ENCODE measurements at places on chromosomes 1 and 21.

DNA sequence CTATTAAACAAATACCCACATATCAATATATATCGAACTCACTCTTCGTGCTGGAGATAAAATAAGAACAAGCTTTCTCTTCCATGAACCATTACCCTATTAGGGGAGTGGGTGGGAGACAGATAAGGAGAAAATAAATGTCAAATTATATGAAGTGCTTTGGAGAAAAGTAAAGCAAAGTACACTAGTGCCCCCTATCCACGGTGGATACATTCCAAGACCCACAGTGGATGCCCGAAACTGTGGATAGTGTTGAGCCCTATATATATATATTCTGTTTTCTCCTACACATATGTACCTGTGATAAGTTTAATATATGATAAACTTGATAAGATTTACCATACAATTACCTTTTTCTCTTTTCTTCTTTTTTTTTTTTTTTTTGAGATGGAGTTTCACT lies 54.6 kb downstream of the FH start:
- no peak for DNase-seq

- no peak for DNase-seq
Observed at GRCh38 chr1:186875896-186876835, 47.4 kb downstream of the PLA2G4A start.

DNA sequence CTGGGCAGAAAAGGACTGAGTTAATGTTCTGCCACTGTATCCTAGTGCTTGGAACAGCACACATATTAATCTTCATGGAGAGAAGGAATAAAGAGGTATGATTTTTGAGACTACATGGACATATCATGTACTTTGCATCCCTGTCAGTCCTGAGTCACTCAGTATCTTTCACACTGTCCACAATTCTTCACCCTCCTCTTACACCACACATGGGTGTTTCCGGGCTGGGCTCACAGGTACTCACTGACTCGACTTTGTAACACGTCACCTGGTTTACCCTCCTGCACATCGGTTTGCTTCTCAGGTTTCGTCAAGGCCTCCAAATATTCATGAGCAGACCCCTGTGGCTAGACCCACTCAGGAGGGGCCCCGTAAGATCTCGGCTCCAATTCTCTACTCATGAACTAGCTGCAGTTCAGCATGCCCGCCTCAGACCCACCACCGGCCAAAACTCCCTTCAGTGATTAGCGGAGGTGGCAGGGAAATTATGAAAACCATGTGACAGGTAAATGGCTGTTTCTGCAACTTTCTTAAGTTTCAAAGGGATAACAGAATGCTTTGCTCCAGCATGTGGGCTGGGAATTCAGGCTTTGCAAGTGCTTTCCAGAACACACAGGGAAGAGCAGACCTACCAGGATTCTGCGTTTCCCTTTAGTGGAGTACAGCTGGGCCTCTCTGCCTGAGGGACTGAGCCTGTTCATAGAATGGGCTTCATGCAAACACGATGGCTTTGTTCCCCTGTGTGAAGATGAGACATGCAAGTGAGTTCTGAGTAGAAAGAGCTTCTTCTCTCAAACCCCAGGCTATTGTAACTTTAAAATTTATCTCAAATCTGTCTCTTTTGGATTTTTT lies 31.3 kb upstream of the TRABD2B start:
- DNase-seq, result no peak

DNA sequence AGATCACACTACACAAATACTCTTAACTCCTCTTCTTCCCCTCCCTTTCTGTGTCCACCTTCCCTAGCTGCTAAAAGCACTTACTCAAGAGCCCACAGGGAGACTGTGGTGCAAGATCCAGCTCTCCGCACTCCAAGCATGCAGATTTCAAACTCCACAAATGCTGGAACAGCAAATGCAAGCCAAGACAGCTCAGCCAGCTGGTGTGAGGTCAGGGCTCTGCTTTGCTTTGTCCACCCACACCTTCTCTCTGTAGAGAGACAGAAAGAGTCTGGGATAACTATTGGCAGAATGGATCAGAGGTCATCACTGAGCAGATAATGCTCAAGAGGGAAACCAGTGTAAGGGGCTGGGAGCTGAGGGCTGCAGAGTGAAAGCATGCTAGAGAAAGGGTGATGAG lies 45.2 kb upstream of the DPT start:
- peak; percentile 17 for DNase-seq

DNA sequence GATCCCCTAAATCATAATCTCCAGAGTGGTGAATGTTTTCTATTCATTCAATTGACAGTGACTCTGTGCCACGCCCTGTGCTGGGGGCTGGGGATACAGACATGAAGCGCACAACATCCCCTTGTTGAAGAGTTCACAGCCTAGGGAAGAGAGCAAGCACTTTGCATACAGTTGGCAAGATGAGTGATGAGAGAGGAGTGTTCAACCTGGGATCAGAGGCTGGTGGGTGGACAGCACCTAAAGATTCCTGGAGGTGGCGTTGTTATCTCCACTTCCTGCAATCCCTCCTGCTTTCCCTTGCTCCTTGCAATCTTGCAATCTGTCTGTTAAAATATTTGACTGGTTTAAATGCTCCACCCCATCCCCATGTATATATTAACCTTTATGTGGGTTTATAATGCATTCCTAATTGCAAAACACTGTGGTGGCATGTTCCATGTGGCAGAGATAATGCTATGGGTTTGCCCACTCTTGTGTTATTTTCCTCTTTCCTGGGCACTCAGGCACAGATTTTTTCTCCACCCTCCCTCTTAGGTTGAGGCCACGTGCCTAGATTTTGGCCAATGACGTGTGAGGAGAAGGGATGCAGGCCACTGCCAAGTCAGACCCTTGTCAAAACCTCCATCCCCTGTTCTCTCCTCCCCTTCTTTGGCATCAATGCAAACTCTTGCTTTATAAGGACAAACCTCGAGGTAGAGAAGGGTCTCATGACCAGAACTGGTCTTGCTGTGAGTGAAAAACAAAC lies 36.2 kb upstream of the GADD45A start:
- no peak for DNase-seq

DNA sequence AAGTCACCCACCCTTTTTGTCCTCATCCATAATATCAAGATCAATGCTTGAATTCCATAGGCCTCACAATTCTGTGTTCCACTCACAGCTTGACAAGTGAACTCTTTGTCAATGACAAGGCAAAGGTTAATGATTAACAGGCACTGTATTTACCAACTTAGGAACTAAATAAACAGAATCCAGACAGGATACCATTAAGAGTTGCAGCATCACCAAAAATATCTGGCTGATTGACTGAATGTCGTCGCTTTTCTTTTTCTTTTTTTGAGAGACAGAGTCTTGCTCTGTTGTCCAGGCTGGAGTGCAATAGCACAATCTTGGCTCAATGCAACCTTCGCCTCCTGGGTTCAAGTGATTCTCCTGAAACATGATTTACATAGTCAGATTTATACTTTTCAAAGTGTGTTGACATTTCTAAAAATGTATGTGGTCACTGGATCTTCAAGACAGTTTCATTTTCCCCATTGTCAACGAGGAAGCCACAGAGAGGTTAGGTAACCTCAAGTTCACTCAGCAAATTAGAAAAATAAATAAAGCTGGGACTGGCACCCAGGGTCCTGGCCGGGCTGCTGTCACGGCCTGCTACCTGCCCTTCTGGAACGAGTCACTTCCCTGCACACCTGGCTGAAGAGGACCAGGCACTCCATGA lies 81.0 kb downstream of the PDE9A start:
- no peak for DNase-seq

- peak; percentile 48 for DNase-seq
Observed at GRCh38 chr1:164610538-164611222, 51.7 kb downstream of the PBX1 start.

- no peak for DNase-seq
Observed at GRCh38 chr1:221761354-221762002, 19.6 kb upstream of the DUSP10 start.

- DNase-seq, result no peak
Observed at GRCh38 chr1:194341587-194341986, 1155.2 kb upstream of the B3GALT2 start.

DNA sequence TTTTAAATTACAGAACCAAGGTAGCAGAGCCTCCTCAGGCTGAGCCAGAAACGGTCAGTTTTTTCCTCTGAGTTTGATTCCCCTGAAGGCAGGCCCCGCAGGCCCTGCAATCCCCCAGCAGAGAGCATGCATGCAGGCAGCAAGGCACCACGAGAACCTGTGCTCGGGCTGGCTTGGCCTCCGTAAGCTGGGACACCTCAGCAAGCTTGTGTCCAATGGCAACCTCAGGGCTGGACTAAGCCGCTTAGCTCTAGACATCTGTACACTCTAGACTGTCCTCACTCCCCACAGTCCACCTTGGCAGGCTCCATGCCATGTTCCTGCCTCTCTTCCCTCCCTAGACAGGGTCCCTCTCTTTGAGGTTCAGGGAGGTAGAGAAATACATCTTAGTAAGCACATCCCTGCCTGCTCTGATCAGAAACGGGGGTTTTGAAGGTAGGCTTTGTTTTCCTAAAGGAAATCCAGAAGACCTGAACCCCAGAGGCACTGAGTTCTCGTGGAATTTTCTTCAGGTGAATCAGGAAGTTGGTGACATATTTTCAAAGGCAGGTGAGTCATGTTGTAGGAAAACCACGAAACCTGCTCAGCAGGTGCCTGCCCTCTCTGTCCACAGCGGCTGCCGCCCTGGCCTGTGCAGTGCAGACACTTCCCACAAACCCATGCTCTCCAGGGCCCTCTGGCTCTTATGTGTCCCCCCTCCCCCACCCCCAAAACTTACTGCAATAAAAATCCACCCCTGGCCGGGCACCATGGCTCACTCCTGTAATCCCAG lies 7.0 kb downstream of the TMEM63A start:
- DNase-seq, result no peak

DNA sequence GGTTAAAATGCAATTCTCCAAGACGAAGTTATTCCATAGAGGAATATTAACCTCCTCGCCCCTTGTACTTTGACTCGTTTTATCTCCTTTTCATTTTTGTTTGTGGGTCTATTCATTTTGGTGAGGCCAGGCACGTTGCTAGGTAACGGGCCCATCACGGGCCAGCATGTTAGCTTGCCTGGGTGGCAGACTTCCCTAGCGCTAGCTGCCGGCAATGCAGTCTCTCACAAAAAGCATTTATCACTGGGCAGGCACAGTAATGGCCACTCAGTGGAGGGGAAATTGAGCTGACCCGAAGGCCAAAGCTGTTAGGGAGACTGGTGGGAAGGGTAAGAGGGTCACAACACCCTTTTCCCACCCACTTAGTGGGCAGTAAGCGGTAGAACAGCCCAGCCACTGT lies 234.4 kb upstream of the FOXD3 start:
- peak; percentile 74 for DNase-seq

DNA sequence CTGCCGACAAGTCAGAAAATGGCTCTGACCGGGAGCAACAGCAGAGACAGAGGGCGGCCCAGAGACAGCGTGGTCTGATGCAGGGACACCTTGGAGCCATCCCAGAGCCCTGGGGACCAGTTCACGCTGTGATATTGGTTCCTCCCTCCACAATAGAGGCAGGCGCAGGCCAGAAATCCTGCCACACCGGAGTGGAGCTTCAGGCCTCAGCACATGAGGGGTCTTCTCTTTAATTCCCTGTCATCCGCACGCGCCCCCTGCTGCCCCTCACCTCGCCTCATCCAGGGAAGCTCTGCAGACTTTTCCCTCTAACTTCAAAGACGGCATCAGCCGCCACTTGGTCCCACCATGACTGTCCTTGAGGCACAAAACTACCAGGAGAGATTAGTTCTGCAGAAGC lies 75.5 kb upstream of the ANGPTL1 start:
- DNase-seq, result no peak

GRCh38 chr1:94273111-94273510 lies 35.7 kb upstream of the ARHGAP29 start:
- no peak for DNase-seq

GRCh38 chr1:192766009-192766625 lies 42.7 kb upstream of the RGS2 start:
- no peak for DNase-seq

DNA sequence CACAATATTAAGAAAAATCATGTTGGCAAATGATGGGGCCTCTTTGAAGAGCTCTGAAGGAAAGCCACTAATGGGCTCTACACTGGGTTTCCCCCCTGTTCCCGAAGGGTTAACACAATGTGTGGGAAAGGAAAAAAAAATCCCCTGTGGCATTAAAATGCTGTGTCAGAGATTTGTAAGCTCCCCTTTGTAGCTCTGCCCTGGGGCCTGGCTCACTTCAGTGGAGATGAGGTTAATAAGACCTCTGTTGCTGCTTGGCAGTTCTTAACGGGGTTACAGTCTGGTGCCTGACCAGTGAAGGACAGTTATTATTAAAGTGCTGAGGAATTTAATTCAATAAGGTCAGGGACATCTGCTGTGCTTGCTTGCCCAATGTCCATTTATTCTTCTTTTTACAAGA lies 129.7 kb upstream of the UBE2U start:
- peak; percentile 60 for DNase-seq

DNA sequence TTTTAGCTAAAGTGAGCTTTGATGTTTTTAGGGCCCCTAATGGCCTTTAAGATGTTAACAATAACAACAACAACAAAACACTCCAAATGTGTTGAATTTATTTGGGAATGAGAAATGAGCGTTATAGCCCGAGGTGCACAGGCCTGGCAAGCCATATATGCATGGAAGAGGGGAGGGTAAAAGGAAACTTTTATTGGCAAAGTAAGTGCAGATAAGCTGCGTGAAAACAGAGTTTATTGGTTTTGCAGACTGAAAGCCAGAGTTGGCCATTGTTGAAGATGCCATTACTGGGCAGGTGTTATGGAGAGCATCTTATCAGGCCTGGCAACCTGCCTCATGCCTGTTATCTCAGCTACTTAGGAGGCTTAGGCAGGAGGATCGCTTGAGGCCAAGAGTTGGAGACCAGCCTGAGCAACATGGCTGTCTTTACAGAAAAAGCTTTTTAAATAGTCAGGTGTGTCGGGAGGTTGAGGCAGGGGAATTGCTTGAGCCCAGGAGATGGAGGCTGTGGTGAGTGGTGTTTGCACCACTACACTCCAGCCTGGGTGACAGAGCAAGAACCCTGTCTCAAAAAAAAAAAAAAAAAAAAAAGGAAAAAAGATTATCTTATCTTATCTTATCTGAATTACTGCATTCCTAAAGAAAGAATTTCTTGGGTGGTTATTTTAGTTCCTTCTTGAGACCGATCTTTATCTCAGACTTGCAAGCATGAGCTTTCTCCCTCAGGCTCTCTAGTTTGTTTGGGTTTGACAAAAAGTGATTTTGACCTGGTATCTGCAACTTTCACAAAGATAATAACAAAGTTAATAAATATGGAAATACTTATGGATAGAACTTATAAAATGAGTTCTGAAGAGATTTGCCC lies 1.7 kb downstream of the PATJ start:
- no peak for DNase-seq

DNA sequence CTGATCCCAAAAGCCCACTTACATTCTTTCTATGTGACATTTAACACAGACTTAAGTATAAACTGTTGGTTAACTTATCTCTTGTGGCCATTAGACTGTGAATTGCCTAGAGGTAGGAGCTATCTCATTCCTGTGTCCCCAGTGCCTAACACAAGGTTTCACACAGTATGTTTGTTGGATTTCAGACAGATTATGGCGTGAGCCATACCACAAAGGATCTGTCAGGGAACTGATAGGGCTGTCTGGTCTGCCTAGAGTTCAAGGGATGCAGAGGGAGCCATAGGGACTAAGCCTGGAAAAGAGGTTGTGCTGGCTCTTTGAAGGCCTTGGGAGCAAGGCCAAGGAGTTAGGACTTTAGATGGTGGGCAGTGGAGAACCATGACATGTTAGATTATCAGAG lies 40.0 kb downstream of the MEF2D start:
- no peak for DNase-seq

- no peak for DNase-seq
Observed at GRCh38 chr1:171883849-171884248, 42.6 kb downstream of the DNM3 start.
